ENCODE measurements at places on chromosomes 5 and 9.

GRCh38 chr5:52787600-52788504 lies at the start of the genes ITGA1 and PELO:
Gene ITGA1, plus strand, starts transcription at chr5:52787916. Its CDS starts 438 bp downstream, at chr5:52788354.
Gene PELO, plus strand, starts transcription at chr5:52787916. Its CDS starts 12,479 bp downstream, at chr5:52800395.
- peak; percentile 86 for DNase-seq

DNA sequence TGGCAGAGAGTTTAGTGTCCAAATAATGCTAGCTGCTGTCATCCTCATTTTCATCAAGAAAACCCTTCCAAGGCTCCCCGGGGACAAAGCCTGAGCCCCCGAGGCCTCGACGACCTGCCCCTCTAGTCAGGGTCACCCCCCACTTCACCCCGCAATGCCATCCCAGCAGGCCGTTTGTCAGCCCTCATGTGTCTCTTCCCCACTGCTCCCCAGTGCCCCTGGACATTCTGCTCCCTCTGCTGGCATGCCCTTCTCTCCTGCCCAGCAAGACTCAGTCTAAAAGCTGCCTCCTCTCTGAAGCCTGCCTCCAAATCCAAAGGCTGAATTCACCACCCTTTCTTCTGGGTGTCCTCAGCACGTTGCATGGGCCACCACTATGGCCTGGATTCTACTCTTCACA lies 59.3 kb downstream of the PAX5 start:
- peak; percentile 29 for DNase-seq

- DNase-seq: peak; percentile 81
Measured at GRCh38 chr5:74638970-74639806, 1.3 kb downstream of the ENC1 start.

- no peak for DNase-seq
Measured at GRCh38 chr9:4105183-4105582, 194.7 kb downstream of the GLIS3 start.

- DNase-seq: no peak
Measured at GRCh38 chr5:170110403-170111087, 4.8 kb downstream of the FOXI1 start.

DNA sequence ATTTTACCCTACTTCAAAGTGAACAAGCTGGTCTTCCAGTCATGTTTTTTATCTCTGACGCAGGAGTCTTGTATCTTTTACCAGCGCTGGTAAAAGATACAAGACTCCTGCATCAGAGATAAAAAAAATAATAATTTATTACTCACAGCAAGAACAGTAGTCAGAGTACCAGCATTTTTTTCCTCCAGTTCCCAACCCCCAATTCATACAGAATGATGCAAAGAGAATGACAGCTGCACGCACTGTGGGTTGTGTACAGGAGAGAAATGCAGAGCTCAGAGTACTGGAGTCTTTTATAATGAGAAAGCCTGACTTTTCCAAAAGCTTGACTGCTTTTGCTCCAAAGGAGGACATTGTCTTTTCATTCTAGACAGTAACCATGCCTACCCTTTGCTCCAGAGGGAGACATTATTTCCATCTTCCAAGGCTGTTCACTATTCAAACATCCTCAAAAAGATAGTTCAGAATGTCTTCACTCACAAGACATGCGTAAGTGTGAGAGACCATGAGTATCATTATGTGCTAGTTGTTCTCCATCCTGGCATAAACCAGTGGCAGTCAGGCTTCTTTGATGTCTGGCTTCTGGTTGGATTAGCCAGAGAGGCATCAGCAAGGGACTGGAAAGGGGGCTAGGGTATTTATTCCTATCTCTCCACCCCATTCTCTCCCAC lies 14.3 kb upstream of the RANBP6 start:
- no peak for DNase-seq

- peak; percentile 53 for DNase-seq
Measured at GRCh38 chr9:6667633-6668280, 22.2 kb upstream of the GLDC start.

DNA sequence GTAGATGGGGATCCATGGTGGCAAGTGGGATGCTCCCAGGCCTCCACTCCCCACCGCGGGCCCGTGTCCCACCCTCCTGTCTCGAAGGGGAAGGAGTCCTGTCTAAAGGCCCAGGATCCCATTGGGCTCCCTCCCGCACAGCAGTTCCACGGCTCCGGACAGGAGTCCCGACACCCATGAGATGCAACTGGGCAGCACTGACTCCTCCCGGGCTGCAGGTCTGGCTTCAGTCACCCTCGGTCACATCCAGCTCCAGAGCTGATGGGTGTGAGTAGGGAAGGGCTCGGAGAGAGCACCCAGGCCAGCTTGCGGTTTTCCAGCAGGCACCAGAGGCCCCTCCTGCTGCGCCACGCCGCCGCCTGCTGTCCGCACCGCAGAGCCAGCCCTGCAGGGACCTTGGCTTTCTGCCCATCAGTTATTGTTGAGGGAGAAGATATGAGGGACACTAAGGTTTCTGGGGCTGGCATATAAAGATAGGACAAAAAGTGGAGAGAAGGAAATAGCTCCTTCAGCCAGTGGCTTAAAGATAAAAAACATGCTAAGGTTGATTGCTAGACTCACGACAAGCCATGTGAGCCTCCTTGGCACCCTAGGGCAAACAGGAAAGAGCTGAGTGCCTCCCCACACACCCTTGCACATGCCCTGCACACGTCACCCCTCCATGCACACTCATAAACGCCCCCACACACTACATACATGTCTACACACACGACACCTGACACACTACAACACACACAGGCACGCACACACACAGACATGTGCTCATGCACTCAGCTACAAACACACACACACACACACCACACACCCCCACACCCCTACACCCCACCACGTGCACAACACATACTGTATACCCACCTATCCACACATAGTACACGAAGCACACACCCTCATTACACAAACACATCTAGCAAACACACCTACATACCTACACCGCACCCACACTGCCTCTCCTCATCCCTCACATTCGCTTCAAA lies 79.0 kb downstream of the AK8 start:
- DNase-seq: no peak

DNA sequence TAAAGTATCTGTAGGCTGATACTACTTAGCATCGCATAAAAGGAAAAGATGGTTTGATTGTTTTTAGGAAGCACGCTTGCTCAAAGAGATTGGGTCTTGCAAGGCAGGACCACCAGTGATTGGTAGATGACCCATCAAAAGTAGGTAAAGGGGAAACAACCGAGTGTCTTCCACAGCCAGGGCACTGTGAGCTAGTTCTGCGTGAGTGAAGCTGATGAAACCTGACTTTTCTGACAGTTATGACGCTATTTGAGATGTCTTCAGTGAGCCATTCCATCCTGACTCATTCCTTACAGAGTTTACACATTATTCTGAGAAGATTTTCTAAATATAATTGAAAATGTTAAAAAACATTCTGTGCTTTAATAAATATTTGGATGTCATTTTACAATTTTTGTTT lies 49.7 kb downstream of the BASP1 start:
- DNase-seq: no peak

DNA sequence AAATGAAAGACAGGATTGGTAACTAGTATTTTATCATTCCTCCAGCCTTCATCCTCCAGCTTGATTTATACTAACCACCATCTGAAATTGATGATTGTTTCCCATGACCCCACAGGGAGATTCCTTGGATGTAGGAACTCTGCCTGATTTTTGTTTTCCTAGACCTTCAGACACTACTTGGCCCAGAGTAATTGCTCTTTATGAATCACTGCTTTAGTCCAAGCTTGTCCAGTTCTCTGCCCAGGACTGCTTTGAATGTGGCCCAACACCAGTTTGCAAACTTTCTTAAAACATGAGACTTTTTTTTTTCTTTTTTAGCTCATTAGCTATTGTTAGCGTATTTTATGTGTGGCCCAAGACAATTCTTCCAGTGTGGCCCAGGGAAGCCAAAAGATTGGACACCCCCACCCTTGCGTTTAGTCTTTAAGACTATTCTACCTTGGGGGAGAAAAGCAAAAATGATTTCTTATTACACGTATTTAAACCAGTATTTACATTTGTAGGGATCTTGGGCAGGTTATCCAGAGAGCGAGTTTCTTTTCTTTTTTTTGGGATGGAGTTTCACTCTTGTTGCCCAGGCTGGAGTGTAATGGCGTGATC lies 18.4 kb downstream of the BASP1 start:
- peak; percentile 37 for DNase-seq

DNA sequence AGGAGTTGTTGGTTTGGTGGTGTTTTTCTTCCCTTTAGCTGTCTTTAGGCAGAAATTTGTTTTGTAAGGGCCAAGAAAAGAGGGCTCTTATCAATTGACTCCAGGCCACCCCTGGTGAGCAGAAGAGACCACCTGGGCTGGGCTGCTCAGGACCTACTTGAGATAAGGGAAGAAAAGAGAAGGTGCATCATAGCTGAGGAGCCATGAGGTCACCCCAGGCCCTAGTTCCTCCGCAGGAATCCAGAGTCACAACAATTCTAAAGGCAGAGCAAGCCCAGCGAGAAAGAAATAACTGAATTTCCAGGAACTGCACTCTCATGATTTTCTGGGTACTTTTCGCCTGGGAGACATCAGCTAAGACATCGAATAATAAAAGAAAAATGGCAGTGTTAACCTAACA lies 34.9 kb downstream of the RFK start:
- no peak for DNase-seq

- DNase-seq: peak; percentile 99
Measured at GRCh38 chr9:22211588-22212360, 202.7 kb upstream of the CDKN2B start.

DNA sequence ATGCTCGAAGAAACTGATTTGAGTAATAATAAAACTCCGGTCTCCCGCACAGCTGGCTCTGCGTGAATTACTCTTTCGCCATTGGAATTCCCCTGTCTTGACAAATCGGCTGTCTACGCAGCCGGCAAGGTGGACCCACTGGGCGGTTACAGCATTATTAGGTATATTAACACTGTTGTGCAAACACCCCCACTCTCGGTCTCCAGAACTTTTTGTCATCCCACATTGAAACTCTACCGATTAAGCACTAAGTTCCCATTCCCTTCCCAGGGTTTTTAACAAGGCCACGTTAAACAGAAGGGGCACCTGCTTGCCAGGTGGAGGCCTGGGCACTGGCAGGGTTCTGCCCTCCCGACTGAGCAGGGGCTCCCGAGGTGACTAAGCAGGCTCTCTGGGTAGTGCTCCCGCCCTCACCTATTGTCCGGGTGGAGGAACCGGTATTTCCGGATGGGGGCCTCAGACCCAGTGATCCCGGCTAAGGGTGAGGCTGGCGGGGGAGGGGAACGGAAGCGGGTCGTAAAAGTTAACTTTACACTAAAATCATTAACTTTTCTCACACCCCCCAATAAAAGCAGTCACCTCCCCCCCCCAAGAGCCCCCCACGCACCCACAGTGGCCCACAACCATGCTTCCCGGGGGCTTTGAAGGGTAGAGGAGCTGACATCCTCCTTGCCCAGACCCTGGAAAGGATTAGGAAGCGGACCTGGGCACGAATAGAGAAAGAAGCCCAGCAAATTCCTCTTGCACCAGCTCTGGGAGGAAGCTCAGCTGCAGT lies 53.5 kb upstream of the TJP2 start:
- DNase-seq: peak; percentile 57

DNA sequence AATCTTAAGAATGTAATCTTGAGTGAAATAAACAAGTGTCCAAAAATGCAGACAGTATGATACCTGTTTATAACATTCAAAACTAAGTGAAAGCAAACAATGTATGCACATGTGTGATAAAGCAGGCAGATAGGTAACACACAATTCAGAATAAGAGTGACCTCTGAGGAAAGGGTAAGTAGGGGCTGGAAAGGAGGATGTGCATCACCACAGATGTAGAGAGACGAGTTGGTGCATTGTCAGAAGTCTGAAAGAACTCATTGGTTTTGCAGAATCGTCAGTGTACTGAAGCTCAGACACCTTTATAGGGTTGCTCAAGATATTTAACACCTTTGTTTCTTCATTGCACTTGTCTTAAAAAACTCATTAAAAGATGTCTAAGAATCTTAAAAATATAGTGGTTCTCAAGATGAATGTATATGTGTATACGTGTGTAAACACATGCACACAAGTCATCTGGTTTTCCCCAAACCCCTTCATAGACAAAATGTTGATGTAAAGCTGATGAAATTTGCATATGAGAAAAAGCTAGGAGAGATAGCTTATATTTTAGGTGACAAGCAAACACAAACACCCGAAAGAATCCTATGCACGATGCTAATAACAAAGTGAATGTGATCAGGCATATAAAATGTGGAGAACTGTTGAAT lies 197.6 kb upstream of the MEF2C start:
- DNase-seq: no peak

DNA sequence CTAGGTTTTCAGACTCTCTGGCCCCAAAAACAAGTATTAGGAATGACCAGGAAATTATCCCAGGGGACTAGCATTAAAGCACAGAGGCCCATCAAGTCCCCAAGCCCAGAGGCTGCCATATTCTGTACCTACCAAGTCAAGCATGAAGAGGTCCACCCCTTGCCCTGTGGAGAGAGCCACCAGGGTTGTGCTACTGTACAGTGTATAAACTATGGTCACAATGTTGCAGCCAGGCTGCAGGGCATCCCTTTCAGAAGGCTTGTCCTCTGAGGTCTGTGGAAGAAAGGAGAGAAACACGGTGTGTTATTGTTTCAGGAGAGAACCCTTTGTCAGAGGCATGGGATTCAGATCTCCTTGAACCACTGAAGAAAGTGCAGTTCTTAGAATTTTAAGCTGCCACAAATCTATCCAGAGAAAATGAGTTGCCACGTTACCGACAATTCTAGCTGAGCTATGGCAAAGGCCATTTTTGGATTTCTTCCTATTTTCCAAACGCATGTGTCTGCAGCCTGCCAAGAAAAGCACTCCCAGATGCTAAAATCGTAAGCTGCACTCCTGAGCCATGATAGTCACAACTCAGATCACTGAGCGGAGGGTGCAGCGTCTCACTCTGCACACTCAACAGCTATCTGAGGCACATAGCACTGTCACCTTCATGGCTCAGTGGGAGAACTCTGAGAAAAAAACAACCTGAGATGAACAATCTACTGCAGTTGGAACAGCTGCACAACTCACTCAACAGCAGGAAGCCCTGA lies 45.5 kb upstream of the SPATA31E1 start:
- DNase-seq: no peak

Data from ELR (cell line).